Neuronal stem cell (in vitro differentiated cells): ENCODE measurements at places on chromosomes 2 and 18.

- no peak for DNase-seq
Measured at GRCh38 chr2:47501374-47502200, 98.6 kb downstream of the MSH2 start.

DNA sequence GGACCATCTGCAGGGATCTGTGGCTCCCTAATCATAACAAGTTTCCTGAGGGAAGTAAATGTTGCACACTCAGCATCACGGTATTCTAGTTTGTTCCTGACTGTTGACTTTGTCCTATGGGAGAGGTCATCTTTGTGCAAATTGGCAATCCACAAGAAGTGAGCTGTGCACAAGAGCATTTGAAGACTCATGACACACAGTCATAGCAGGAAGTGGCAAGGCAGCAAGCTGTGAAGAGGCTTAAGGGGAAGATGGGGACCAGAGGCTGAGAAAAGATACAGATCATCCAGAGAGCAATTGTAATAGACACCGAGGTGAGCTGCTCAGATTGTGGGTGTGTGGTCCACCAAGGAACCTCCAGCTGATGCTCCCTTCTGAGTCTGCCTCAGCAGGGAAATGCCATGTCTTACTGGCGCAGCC, 2.7 kb downstream of the TNP1 start:
- no peak for DNase-seq

DNA sequence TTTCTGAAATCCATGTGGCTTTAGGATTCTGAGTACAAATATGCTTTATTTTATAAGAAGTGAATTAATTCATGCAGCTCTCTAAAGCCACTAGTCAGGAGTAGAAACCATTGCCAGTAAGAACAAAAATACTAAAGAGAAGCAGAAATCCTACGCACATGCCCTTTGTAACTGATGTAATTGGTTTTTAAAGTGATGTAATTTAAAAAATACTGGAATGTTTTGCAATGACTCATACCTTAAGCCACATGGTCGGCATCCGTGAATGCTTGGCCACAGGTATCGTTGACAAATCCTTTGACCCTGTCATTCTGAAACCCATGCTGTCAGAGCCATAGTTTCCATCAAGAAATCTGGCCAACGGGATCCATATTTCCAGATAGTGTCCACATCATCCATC, 213.3 kb downstream of the ACKR3 start:
- no peak for DNase-seq

DNA sequence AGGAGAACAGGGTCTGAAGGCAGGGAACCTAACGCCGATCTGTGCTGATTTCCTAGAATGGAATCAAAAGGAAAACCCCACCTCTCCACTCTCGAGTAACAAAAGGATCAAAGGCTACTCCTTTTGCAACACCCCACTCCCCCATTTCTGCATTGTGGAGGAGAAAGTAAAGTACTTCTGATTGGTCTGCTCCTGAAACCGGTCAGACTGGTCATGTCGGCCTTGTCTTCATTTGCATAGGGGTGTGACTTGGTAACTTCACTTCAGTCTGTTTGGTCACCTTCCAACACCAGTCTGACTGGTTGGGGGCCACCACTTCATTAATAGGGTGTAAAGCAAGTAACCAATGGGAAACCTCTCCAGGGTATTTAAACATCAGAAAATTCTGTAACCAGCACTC, 771.9 kb downstream of the ERBB4 start:
- DNase-seq = no peak

GRCh38 chr2:1081451-1082225, 131.0 kb downstream of the SNTG2 start:
- no peak for DNase-seq

GRCh38 chr2:207427986-207428385, 101.8 kb upstream of the CREB1 start:
- DNase-seq = no peak

GRCh38 chr18:78637442-78638402, 341.9 kb upstream of the SALL3 start:
- DNase-seq = no peak

DNA sequence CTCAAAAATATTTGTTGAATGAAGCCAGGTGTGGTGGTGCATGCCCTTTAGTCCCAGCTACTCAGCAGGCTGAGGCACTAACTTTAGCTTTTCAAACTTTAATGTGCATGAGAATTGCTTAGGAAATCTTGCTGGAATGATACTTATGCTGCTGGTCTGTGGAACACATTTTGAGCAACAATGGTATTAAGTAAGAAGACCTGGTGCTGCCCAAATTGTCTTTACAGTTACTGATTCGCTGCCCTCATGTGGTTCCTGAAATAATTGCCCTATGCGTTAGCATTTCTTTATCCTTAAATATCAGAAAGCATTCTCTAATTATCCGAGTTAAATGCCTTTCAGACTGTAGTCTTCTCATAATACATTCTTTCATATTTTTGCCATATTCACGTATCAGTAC, 76.0 kb upstream of the SESTD1 start:
- no peak for DNase-seq

GRCh38 chr2:52115750-52116149, 1083.8 kb upstream of the NRXN1 start:
- DNase-seq = no peak

- DNase-seq = peak; percentile 27
Measured at GRCh38 chr18:49560624-49561288, 1.1 kb upstream of the LIPG start.

GRCh38 chr2:121355488-121355887, 70.5 kb upstream of the TFCP2L1 start:
- no peak for DNase-seq

DNA sequence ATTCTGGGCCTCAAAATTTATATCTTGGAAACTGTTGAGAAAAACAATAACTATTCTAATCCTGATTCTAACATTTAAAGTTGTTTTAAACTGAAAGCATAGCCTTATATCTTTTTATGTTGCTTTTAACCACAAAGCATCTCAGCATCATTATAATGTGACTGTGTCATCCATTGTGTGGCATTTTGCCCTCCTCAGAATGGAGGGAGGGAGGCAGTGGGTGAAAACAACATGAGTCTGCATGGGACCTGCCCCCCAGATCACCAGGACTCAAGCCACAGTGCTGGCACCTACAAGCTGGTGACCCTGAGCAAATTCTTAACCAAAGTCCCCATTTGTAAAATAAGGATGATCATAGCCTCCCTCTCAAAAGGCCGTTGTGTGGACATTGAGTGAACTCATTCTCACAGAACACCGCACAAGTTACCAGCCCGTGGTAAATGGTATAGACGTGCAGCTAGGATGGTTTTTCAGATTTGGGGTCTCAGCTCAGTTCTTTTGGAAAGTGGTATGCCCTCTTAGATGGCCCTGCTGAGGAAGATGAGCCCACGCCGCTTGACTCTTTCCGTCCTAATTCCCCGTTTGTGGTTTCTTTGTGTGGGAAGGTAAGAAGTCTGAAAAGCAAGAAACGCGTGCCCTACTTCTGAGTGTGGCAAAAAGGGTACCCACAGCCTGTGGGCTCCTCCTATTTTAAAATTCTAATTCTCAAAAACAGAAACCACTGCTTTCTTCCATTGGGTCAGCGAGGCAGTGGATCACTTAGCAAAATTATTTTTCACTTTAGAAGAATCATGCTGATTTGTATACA, 305.0 kb upstream of the ID2 start:
- no peak for DNase-seq

GRCh38 chr2:102632380-102633175, 13.2 kb downstream of the SLC9A2 start:
- DNase-seq = no peak

- no peak for DNase-seq
Measured at GRCh38 chr2:124610866-124611265, 585.8 kb downstream of the CNTNAP5 start.

GRCh38 chr2:112140899-112141625, 2.9 kb downstream of the FBLN7 start:
- no peak for DNase-seq
